ENCODE measurements at places on chromosomes 7 and 10.

DNA sequence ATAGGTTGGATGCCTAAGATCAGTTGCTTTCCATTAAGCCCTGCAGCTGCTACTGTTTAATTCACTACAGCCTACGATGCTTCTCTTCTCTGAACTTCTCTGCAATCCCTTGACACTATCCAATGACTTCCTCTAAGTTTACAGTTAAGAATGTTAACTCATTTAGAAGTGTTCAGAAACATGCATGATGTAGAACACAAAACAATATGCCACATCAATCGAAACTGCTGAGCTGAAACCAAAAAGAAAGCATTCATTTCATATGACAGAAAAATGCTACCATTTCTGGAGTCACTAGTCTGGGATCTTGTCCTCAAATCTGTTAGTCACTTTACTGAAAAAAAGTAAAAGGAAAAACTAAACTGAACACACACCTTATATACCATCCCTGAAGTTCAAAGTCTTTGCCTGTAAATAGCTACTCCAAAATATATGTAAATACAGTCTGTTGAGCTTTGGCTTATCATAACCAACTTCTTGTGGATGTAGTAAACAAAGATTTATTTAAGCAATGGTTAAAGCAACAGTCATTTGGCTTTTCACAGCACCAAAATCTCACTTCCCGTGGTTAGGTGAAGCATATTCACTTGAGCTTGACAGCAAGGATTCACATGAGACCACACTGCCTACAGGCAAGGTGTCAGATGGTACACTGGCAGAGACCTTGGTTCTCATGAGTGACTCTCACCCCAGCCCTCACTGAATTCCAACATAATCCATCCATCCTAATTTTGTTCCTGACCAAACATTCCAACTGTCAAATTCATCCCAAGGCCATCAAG lies 187.0 kb downstream of the PPP1R17 start:
- DNase-seq: peak; percentile 51

GRCh38 chr7:137169282-137169698 lies 174.2 kb downstream of the PTN start:
- peak; percentile 71 for DNase-seq

GRCh38 chr7:70694971-70695794 lies 436.8 kb upstream of the GALNT17 start:
- DNase-seq: peak; percentile 33

DNA sequence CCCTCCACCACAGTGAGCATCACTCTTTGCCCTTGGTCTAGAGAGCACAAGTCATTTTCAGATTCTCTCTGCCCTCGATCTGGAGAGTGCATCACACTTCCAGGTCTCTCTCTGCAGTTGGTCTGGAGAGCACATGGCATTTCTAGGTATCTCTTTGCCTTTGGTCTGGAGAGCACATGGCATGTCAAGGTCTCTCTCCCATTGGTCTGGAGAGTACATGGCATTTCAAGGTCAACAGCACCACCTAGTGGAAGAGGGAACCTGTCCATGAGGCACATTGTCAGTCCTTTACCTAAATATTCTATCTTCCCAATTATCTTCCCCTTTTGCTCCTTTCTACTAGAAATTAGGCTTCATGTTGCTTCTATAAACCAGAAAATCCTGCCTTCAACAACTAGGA lies 1139.4 kb downstream of the XPNPEP1 start:
- DNase-seq: peak; percentile 71

- DNase-seq: peak; percentile 26
These were observed 50.7 kb downstream of the AKR1D1 start for GRCh38 chr7:138126928-138127327.

DNA sequence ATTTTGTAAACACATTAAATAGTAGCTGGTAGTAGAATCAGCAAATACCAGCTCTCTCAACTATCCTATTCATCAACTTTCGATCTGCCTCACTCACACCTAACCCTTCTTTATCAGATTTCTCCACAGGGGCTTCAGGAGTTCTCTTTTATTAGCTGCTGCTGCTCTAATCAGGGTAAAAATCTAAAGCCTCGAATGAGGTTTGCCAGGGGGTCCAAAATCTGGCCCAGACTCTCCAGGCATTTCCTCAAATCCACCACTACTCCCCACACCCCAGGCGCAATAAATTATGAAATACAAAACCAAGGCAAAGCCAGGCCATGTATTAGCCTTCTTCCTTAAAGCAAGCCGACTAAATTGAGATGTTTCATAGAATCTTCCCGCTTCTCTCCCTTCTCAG lies 2.3 kb downstream of the RNF216 start:
- DNase-seq: no peak

GRCh38 chr7:105268511-105269392 lies 120.0 kb downstream of the SRPK2 start:
- peak; percentile 60 for DNase-seq

- DNase-seq: peak; percentile 19
These were observed 285.7 kb downstream of the ZEB1 start for GRCh38 chr10:31604646-31605170.

DNA sequence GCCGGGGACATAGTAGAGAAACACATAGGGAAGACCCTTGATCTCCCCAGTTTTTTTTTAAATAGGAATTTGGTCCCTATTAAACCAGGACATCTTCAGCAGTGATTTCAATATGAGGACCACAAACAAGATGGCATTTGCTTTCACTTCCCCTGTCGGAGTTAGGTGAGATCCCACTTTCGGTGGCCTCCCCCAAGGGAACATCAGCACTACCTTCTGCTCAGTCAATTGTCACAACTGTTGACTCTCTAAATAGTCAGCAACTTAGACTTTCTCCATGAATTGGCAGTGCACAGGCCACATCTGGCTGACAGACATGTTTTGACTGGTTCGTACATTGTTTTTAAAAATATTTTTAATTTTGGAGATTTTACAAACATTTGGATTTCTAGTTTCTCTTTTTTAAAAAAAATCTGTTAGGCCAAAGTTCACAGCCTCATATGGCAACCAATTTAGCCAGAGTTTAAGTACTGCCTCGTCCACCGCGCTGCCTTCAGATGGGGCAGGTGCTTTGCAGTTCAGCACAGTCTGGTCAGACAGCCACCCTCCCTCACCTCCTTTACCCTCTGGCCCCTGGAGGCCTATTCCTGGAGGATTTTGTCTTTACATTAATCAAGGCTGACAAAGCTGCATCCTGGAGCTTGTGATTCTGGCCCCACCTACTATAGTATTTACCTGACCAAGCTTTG lies 139.2 kb upstream of the PRR15 start:
- DNase-seq: no peak

GRCh38 chr10:26624006-26624405 lies 73.5 kb upstream of the PDSS1 start:
- DNase-seq: no peak

DNA sequence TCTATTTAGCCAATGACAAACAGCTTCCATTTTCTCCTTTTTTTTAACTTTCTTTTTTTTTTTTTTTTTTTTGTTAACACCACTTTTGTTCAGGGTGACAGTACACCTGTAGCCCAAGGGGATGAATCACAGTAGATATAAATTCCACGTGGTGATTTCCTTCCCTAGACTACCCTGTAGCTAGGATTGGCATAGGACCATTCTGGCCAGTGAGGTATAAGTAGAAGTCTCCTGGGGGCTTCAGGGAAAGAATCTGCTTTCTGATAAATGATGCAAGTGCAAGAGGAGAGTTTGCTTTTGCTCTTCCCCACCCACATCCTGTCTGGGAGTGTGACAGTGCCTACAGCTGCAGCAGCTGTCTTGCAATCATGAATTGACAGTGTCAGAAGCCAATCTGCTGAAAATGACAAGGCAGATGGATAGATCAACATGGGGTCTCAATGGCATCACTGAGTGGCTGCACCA lies 63.2 kb upstream of the TOMM7 start:
- peak; percentile 15 for DNase-seq

GRCh38 chr10:6070660-6071059 lies 8.5 kb upstream of the IL2RA start:
- no peak for DNase-seq

DNA sequence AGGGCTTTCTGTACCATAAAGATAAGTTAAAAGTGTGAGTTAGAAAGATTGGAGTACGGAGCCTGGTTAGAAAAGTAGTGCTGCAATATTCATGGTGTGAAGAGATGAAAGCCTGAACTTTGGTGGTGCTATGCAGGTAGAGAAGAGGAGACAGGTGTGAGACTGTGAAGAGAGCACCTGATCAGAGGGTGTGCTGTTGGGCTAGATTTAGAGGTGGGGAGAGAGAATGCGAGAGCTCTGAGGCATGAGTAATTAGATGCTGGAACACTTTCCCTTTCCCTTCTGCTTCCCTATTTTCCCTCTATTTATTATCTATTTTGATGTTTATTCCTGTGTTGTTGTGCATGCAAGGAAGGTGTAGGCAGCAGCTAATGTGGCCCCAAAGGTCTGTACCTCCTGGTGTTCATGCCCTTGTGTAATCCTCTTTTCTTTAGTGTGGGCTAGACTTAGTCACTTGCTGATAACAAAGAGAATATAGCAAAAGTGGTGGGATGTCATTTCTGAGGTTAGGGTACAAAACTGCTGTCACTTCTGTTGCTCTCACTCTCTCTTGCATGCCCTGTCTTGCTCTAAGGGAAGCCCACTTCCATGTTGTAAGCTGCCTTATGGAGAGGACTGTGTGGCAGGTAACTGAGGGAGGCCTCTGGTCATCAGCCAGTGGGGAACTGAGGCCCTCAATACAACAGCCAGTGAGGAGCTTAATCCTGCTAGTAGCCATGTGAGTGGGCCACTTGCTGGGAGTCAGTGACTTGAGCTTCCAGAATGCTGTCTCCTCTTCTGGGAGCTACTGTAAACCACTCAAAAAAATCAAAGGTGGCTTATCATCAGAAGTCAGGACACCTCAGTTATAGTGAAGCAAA lies 2.6 kb upstream of the ATXN7L1 start:
- no peak for DNase-seq

DNA sequence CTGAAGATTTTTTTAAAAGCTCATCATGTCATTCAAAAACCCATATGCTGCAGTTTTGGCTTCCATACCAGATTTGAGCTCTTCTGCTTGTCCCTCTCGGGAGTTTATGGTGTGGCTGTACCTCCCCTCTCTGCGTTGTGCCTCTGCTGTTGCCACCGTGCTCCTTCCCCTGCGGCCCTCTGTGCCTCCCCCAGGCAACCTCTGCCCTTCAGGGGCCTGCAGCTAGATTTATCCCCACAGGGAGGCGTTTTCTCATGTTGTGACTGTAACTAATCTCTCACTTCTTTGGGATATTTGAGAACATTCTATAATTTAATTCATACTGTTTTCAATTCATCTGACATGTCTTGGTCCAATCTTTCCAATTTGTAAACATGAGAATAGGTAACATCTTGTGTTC lies 52.7 kb downstream of the TASOR2 start:
- DNase-seq: no peak

- DNase-seq: peak; percentile 38
These were observed 179.3 kb downstream of the TFEC start for GRCh38 chr7:115851291-115851690.

DNA sequence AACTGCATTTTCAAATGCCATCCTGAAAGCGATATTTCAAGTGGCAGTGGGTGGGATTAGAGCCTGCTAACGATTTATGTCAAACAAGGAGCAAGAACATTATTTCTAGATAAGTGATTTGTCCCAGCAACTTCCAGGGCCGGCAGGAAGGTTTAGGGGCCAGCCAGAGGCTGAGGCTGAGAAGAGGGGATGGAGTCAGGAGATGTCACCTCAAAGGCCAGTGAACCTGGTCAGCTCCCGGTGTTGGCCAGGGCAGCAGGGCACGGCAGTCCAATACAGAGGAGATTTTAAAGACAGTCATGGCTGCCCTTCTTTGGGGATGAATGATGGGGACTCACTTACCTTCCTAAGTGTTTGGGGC lies 105.7 kb upstream of the PPIF start:
- no peak for DNase-seq

GRCh38 chr10:69835875-69836730 lies 34.4 kb downstream of the COL13A1 start:
- DNase-seq: no peak

DNA sequence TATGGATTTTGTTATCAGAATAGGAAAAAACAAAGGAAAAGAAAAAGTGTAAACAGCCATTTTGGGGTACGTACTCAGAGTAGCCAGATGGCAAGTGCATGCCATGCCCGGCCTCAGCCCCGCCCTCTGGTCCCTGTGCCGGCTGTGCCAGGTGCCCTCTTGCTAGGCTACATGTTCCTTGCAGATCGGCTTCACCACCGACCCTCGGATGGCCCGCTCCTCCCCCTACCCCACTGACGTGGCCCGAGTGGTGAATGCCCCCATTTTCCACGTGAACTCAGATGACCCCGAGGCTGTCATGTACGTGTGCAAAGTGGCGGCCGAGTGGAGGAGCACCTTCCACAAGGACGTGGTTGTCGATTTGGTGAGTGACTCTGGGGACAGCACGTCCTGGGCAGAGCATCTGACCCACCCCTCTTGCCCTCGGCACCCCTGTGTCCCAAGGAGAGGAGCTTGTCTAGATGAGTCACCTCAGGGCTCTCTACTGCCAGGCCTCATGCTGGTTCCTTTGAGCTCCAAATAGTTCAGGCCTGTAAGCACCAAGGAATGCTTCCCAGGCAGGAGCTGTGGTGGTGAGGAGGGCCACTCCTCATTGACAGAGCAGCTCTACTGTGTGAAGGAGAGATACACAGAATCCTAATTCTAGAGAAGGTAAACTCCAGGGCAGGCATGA lies 54.9 kb upstream of the ZMIZ2 start:
- DNase-seq: peak; percentile 75

GRCh38 chr7:904847-905246 lies 28.5 kb downstream of the GET4 start:
- DNase-seq: peak; percentile 50

GRCh38 chr7:130388671-130389070 lies 8.4 kb downstream of the CPA1 start:
- DNase-seq: no peak

DNA sequence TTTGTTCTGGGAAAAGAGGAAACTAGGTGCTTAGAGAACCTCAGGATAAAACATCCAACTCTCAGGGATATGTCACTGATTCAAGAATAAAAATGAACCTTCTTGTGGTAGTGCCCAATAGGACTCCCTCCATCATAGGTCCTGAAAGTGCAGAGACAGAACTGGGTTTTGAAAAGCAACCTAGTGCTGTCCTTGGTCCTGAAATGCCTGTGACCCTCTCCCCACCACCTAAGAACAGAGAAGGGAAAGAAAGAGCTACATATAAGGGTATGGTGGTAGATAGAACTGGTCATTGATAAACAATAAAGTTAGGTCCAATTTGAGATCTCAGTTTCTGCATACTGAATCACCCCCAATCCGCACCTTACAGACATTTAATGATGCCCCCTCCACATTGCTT lies 953.3 kb downstream of the XPNPEP1 start:
- DNase-seq: peak; percentile 25

- peak; percentile 84 for DNase-seq
These were observed 258.5 kb downstream of the HDAC9 start for GRCh38 chr7:18753972-18754610.

DNA sequence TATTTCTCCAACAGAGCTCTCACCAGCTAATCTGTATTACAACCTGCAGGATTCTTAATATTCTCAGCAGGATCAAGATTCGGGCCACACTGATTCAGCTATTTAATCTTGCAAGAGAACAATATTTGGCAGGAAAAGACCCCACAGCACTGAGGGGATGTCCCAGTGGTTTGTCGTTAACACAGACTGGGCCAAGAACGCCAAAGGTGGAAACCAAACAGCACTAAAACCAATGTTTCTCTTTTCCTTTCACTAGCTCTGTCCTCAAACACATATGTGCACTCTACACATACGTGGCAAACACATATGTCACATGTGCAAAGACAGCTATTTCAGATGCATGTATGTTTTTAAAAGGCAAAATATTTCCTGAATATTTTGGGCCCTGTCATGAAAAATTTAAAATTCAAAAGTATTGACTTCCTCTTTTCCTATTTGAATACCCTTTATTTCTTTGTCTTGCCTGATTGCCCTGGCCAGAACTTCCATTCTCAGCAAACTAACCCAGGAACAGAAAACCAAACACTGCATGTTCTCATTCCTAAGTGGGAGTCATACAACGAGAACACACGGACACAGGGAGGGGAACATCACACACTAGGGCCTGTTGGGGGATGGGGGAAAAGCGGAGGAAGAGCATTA lies 51.7 kb upstream of the NEBL start:
- no peak for DNase-seq
